ENCODE measurements at places on chromosomes 6 and 20. TPM values are rescaled to one million over a fixed set of nuclear protein-coding genes. Genes with fewer than 3 reads are reported as not detected.

Gene VGLL2
- polyA plus RNA-seq = not detected

Gene HDGFL1
- not detected for polyA plus RNA-seq

Gene RNF5
- 33.2 TPM for polyA plus RNA-seq

Gene SYCP2
- 0.12 TPM for polyA plus RNA-seq
